Activated CD8-positive, alpha-beta memory T cell treated with anti-CD3 and anti-CD28 coated beads for 1 hour (primary cell): ENCODE measurements at places on chromosomes 4 and X.

DNA sequence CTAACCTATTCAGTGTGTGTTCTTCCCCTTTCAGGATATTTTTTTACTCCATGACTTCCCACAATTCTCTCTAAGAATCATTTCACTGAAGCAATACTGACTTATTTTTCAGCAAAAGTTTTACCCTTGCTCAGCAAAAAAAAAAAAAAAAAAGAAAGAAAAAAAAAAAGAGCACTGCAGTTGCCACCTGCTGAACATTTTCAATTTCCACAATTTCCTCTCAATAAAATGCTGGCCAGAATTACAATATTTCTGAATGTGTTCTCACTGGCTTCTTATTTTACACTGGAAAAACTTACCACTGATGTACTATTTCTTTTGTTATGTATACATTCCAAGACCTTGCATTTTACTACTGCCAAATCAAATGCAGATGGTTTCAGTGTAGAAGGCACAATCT, 210.4 kb downstream of the PAPSS1 start:
- DNase-seq, result no peak

DNA sequence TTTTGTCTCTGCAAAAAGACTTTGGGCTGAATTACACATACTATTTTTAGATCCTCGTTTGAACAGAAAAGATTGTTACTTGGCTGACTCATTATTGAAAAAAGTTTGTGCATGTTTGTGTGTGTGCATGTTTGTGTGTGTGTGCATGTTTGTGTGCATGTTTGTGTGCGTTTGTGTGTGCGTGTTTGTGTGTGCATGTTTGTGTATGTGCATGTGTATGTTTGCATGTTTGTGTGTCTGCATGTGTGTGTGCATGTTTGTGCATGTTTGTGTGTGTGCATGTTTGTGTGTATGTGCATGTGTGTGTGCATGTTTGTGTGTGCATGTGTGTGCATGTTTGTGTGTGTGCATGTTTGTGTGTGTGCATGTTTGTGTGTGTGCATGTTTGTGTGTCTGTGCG, 201.1 kb upstream of the FAT1 start:
- no peak for DNase-seq

DNA sequence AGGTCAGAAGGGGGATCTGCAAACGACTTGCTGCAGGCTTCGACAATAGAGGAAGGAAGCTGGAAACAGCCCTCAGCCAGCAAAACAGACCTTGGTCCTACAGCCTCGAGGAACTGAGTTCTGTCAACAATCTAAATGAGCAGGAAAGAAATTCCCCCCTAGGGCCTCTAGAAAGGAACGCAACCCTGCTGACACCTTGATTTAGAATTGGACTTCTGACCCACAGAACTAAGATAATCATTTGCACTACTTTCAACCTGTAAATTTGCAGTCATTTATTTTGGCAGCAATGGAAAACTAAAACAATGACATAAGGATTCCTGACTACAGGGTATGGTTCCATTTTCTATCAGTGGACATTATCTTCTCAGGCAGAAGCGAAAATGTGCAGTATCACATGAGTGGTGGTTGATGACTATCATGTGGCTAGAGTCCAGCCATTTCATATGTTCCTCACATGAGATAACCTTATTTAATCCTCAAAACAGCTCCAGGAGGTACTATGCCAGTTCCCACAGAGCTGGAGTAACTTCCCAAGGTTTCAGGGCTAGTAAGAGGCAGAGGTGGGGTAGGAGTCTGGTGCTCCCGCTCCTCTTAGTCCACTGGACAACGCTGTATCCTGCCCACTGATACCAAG, 61.6 kb downstream of the SAT1 start:
- DNase-seq, result no peak

DNA sequence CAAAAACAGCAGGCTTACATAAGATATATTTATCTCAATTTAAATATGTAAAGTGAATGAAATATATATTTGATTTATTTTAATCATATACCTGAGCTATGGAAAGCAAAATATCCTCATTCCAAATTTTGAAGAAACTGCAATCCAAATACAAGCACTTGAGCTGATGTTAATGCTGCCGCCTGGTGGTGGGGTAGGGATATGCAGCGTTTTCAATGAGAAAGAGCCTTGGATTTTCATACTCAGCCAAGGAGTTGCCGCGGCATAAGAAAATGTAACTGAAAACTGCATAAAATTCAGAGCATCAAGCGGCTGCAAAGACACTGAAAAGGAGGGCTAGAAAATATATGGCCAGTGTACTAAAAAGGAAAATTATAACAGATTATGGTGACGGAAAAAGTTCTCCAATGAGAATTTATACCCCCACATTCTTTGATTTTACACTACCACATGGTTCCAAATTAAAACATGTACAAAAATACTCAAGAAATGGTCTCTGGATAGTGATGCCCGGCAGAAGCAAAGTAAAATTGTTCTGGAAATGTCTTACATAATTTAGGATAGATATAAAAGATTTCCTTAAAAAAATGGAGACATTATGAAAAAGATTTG, 660.3 kb upstream of the PITX2 start:
- no peak for DNase-seq
